ENCODE measurements at places on chromosomes 3 and 15.

DNA sequence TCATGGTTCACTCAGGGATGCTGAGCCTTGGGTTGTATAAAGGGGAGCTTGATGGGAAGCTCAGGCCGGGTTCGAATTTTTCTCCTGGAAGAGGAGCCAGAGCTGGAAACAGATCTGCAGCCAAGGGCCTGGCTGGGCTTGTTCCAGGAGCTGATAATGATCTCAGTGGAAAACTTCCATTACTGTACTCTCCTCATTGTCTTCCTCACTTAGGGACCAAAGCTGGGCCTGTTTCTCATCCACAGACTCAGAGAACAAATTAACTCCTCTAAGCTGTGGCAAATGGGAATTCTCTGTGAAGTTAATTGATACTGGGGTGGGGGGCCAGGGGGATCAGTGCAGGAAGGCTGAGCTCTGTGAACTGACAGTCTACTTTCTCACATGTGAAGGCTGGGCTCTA, 92.0 kb downstream of the PRICKLE2 start:
- DNase-seq = no peak

GRCh38 chr3:116064646-116065045, 380.6 kb downstream of the LSAMP start:
- no peak for DNase-seq

DNA sequence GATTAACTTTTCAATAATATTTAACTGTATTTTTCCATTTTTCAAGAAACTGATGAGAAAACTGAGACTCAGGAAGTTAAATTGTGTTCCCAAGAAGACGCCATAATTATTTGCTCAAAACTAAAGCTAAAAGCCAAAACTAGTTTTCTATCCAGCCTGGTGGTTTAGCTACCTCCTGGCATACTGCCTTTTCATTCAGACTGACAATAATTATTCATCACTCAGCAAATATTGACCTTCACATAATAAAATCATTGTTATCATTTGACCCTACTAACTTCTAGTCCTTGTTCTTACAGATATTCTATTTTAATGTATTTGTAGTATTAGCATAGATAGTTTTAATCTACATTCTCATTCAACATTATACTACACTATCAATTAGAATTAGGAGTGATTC, 210.6 kb upstream of the GADL1 start:
- no peak for DNase-seq

DNA sequence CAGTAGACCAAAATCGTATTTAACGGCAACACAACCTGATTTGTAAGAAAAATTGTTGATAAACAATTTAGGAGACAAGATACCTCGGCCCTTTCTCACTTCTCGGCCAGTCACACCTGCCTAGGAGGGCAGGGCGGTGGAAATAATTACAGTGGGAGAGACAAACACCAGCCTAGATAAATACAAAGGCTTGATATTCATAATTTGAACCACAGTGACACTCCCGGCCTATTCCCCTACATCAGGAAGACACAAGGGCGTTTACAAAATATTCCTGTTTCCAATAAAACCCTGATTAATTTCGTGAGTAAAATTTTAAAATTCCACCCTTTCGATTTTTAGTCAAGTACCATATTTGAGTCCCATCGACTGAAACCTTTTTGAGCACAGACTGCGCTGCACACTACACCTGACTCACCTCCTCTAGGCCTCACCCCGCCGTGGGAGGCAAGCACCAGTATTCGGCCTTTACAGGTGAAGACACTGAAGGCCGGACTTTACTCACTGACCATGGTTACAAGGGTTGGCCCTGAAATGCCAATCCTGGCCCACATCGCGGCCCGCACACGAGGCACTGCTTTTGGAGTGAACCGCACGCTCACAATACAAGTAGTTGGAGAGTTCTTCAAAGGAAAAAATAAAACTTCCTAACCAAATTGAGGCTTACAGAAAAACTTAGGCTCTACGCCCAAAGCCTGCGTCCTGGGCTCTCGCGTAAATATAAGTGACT, 794 bp downstream of the ARPP19 start:
- DNase-seq = no peak

DNA sequence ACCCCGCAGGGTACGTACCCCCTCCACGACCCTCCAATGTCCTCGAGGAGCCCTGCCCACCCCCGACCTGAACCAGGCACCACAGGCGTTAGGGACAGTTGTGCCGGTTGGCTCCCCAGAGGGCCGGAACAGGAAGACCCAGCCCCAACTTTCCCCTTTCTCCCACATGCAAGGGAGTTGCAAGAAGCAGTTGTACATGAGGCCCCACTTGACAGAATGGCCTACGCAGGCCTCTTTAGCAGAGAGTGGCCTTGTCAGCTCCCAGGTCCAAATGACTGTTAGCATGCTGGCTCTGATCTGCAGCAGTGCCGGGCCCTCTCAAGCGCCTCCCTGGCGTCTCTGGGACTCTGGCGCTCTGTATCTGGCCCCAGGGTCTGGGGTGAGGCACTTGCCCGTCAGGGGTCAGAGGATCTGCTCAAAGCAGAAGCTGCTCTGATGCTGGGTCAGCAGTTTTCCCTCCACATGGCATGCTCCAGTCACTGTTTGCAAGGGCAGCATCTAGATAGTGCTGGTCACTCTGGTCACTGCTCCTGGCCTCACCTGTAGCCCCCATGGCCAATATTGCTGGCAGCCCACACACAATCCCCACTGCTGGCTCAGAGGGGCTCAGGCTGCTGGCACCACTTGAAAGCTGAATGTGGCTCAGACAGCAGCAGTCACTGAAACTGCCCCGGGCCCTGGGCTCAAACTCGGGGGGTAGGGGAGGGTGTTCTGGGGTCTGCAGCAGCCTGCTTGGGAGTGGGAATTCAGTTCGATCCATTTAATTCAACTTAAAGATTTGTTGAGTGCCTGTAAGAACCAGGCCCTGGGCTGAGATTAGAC, 254.5 kb downstream of the FAM43A start:
- DNase-seq = no peak

GRCh38 chr15:29770796-29771195, 51.5 kb downstream of the TJP1 start:
- DNase-seq = no peak

DNA sequence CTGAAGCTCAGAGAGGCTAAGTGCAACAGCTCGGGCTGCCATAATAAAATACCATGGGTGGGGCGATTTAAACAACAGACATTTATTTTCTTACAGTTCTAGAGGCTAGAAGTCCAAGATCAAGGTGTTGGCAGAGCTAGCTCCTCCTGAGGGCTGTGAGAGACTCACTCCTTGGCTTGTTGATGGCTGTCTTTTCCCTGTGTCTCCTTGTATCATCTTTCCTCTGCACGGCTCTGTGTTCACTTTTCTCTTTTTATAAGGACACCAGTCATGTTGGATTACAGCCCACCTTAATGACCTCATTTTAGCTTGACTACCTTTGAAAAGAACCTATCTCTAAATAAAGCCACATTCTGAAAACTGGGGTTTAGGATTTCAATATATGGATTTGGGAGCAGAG, 129.7 kb downstream of the RPL22L1 start:
- DNase-seq = no peak

DNA sequence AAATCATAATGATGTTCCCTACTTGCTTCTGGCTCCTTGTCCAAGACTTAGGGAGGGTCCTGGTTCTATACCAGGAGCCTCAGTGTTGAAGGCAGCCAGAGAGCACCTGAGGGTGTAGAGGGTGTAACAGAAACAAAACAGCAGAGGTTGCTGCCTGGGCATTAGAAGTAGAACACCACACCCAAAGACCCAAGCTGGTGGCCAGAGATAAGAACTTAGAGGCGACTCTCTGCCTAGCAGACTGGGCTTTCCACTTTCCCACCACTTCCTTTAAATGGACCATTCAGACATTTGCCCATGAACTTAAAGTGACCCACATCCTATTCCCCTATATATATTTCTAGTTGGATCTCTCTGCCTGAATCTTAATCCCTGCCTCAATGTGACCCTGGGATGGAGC, 189.8 kb downstream of the KLF13 start:
- DNase-seq = no peak

DNA sequence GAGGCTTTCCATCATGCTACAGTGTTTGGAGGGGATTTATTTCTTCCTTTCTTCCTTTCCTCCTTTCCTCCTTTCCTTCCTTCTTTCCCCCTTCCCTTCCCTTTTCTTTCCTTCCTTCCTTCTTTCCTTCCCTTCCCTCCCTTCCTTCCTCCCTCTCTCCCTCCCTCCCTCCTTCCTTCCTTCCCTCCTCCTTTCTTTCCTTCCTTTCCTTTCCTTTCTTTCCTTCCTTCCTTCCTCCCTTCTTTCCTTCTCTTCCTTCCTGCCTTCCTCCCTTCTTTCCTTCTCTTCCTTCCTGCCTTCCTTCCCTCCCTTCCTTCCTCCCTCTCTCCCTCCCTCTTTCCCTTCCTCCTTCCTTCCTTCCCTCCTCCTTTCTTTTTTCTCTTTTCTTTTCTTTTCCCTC, 127.2 kb downstream of the EPHA3 start:
- no peak for DNase-seq

DNA sequence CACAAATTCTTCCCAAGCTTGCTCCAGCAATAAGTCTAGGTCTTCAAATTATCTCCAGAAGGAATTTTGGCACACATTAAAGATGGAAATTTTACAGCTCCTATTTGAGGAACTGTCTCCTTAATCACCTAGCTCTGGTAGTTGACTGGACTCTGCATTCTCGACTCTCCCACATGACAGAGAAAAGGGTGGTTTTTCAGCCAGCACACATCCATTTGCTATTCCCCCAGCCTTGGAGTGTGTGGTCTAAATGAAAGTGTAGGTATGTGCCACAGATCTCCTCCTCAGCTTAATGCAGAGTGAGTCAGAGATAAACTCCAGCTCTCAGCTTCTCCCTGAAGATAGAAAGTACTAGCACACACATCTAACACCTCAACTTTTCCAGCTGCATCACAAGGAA, 62.2 kb upstream of the ALCAM start:
- DNase-seq = no peak

GRCh38 chr3:146747928-146748327, 142.8 kb upstream of the PLSCR5 start:
- DNase-seq = no peak

GRCh38 chr15:53462651-53463050, 296.8 kb downstream of the WDR72 start:
- DNase-seq = no peak

DNA sequence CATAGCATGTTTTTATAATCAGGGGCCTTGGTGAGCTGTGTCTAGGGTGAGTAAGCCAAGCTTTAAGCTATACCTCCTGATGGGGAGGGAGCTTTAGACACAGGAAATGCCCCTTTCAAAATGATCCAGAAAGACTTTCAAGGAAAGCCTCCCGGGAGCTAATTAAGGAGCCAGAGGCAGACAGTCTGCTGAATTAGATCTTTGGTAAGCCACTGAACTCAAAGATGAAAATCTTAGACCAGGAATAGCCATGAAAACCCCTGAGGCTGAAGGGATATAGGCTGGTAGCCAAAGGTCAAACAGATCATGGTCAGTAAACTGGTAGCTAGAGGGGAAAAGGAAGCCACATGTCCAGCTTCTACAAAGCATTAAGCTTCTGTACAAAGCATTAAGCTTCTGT, 42.7 kb upstream of the GAP43 start:
- no peak for DNase-seq

- no peak for DNase-seq
These were observed 11.5 kb downstream of the TLR9 start for GRCh38 chr3:52213901-52214300.

- no peak for DNase-seq
These were observed 45.8 kb downstream of the ZNF710 start for GRCh38 chr15:90046911-90047392.

GRCh38 chr3:61111825-61112224, 139.4 kb downstream of the FHIT start:
- no peak for DNase-seq

DNA sequence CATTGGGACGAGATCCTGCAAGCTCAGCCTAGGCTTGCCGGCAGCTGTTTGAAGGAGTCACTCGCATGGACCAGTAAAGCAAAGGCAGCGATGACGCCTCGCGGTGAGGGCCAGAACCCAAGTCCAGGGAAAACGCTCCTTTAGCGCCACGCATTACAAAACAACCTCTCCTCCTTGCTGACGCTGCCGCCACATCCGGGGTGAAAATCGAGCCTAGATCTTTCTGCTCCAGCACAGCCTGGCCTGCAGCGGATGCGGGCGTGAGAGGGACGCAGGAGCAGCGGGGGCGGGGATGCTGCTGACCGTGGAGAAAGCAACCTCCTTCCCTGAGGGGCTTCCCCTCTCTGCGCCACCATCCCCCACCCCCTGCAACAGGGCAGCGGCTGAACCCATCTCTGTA, 46.7 kb downstream of the CASR start:
- no peak for DNase-seq

DNA sequence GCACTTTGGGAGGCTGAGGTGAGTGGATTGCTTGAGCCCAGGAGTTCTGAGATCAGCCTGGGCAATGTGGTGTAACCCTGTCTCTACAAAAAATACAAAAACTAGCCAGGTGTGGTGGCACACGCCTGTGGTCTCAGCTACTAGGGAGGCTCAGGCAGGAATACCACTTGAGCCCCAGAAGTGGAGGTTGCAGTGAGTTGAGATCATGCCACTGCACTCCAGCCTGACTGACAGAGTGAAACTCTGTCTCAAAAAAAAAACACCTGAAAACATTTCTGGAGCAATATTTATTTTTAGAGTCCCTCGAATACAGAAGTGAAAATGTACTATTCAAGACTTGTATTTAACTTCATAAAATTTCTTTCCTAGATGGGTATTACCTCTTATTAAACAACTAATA, 4.6 kb downstream of the SPCS1 start:
- no peak for DNase-seq

DNA sequence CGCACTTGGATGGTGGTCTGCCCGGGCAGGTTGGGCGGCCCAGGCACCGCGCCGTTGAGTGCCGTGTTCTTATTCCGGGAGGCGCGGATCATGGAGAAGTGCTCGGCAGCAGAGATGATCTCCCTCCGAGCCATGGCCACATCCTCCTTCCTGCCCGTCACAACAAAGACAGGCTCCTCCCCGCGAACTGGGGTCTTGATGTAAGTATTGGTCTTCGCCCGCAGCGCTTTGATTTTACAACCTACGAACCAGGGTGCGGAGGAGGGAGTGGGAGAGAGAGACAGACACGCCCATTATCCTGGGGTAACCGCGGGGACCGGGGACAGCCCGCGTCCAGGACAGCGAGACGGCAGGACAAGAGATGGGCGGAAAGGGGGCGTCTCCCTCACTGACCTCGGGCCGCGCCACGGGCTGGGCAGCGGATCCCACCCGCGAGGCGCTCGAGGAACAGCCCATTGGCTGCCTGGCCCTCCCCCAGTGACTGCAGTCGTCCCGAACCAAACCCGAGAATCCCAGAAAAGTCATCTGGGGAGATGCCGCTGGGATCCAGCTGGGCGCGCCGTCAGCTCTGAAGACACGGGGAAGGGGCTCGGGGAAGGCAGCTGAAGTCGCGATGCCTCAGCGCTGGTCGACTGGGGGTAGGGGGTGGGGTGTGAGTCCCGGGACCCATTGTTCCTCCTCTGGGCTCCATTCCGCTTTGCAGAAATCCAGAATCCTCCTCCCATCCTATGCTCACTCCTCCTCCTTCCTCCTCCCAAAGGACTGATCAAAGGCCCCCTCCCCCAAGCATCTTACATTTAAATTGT, 1.2 kb downstream of the MEX3B start:
- DNase-seq = peak; percentile 13

DNA sequence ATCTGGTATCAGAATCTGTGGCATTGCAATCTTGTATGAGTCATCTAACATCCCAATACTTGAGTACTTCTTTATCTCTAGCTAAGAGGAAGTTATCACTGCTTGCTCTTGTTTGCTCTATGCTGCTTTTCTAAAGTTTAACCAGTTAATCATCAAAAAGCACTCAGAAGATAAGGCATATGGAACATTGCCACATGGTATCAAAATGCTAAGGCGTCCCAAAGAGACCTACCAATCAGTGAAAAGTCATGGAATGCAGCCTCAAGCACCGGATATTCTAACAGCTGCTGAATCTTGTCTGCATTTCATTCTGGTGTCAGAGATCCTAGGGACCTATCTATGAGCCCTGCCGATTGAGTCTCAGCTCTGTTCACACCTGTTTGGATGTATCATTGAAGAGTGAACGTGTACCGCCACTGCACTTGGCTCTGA, 192.8 kb downstream of the ARPP21 start:
- no peak for DNase-seq
